ENCODE measurements at places on chromosomes 11 and 22.

DNA sequence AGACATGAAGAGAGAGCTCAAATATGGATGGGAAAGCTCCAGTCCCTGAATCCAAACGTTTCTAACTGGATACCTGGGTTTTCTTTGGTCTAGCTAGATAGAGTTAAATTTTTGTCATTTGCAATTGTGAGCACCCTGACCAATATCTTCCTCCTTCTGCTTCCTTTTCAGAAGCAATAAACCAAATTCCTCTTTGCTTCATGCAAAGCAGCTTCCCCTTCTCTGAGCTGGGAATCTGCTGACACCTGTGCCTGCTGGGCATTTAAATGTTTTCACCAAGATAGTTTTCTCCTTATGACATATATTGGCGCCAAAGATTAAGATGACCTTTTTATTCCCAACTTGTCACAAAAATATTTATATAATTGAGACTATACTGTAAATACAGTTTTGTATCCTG lies 27.9 kb upstream of the PAK1 start:
- DNase-seq: no peak

DNA sequence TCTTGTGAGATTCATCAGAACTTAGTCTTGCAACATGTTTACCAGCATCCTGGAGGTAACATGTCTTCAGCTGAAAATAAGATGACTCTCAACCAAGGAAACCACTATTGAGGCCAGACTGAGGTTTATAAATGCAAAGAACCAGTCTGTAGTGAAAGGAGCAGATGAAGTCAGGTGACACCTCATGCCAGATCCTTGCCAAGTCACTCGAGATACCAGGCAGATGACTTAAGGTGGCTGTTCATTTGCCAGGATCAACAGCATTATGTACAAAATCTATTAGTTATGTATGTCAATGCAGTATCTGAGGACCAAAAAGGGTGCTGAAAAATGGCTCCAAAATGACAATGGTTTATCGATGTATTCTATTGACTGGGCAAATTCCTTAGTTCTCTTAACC lies 100.0 kb upstream of the SOX6 start:
- no peak for DNase-seq

DNA sequence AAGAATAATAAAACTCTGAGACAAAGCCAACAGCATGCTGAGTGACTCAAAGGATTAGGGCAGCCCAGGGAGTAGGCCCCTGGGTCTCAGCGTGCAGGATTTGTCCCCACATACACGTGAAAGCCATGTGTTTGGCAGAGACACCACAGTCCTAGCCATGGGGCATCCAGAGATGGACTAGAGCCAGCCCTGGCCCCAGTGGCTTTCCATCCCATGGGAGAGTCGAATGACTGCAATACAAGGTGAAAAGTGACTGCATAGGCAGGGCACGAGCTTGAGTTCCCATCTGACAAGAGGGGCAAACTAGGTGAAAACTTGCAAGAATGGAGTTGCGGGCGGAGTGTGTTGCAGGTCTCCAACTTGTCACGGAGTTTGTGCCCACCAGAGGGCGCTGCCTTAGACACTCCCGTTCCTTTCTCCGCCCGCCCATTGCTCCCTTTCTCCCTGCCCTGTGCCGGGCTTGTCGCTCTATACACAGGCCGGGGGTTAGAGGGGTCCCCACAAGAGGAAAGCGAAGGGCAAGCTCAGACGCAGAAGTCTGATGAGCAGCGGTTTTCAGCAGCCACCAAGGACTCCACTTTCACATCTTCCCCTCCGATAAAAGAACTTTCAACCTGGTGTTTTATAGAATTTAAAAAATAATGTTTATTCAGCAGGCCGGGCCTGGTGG lies 24.2 kb downstream of the TSKU start:
- DNase-seq: peak; percentile 66

DNA sequence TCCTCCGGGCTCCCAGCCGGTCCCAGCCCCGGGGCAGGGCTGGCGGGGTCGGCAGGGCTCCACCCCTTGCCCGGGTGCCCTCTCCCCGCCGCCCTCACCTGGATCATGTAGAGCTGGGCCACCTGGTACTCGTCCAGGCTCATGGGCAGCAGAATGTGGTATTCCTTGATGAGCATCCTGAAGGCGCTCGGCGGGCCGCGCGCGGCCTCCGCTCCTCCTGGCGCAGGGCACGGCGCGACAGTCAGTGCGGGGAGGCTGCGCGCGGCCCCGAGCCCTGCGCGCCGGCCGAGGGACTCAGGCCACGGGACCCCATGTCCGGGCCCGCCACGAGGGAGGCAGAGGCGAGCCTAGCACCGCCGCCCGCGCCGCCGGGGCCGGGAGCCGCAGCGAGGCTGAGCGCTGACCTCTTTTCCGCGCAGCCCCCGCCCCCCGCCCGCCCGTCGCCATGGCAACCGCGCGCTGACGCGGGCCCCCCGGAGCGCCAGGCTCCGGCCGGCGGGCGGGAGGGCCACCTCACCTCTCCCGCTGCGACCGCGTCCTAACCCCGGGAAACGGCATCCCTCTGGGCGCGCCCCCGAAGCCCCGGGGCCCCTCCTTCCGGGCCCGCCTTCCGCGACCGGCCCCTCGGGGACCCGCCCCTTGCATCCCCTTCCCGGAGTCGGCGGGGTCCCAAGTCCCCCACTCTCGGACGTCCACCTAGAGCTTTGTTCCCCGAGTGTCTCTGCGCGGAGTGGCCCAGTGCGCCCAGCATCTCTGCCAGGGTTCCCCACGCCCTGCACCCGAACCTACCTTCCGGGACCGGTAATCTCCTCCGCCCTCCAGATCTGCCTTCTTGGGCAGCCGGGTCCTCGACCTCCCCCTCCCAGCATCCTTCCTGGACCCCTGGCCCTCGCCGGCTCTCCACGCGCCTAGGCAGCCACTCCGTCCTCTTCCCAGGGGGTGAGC lies 886 bp downstream of the PITPNM1 start:
- peak; percentile 18 for DNase-seq

DNA sequence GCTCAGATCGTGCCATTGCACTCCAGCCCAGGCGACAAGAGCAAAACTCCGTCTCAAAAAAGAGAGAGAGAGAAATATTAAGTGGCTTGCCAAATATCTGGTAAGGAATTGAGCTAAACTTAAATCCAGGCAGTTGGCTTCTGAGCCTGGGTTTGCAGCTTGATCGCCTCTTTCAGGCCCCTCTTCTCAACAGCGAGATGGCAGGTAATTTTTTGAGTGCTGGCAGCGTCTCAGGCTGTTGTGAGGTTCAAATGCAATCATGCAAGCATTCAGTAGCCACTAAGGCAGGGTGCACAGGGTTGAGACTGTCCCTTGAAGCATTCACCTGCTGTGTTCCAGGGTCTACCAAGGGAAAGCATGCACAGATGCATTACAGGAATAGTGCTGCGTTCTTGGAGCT lies 670 bp upstream of the CTSF start:
- no peak for DNase-seq

- peak; percentile 67 for DNase-seq
Observed at GRCh38 chr11:12456651-12457579, 79.5 kb downstream of the PARVA start.

DNA sequence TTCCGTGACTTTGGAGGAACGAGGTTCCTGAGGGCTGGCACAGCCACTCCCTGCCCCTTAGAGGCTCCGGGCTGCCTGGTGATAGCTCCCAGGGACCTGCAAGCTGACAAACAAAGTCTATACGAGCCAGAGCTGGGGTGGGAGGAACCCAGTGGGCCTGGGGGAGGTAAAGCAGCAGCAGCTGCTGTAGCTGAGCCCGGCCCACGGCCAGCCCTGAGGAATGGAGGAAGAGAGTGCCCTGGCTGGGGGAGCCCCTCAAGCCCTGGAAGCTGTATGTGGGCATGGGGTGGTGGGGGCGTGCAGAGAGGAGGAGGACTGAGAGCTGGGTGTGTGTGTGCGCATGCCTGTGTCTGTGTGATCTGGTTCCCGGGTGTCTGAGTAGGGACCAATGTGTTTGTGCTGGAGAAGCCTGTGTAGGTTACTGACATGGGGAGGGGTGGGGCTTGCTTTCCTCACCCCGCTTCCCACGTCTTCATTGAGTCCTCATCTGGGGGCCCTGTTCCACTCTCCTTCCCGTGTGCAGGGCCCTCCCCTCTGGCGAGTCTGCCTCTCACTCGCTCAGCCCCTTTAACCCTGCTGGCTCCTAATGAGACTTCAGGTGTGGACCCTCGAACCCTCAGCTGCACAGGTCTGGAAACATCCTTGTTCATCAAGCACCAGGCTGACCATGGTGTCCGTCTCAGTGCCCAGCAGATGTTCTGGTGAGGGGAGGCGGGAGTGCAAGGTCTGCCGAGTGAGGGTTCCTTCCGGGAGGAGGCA lies 10.8 kb downstream of the ST3GAL4 start:
- DNase-seq: no peak

GRCh38 chr11:2217211-2218030 lies 45.8 kb upstream of the TH start:
- DNase-seq: no peak

- no peak for DNase-seq
Observed at GRCh38 chr22:39434721-39435120, 22.1 kb upstream of the MGAT3 start.

DNA sequence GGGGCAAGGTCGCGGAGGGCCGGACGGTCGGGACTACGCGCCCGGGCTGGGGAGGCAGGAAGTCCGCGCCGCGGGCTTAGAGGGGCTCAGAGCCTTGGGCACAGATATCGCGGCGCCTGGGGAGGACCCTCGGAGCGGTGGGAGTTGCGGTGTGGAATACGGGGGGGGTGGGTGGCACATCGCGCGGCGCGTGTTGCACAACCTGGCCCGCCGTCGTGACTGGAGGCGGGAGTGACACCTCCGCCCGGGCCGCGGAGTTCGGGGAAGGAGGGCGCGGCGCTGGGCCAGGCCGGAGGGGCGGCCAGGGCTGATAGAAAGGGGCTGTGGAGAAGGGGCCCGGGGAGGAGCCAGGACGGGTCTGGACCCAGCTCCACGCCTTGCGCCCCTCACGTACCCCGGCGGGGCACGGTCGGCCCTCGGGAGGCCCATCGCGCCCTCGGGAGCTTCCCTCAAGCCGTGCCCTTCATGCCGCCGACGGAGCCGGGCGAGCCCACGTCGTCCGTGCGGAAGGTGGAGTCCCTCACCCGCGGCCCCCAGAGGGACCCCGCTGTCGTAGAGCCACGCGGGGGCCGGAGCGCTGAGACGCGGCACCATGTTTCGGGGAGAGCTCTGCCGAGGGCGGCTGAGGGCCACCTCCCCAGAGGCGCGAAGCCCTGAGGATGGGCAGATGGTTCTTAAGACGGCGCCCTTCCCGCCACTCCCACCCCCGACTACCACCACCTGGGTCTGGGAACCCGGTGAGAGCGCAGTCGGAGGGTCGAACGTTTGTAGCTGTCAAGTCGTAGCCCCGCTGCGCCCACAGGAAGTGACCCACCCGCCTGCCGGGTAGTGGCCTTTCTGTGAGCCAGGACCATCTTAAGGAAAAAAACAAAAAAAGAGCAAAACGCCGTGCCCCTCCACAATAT lies 729 bp downstream of the IL17RA start:
- no peak for DNase-seq

DNA sequence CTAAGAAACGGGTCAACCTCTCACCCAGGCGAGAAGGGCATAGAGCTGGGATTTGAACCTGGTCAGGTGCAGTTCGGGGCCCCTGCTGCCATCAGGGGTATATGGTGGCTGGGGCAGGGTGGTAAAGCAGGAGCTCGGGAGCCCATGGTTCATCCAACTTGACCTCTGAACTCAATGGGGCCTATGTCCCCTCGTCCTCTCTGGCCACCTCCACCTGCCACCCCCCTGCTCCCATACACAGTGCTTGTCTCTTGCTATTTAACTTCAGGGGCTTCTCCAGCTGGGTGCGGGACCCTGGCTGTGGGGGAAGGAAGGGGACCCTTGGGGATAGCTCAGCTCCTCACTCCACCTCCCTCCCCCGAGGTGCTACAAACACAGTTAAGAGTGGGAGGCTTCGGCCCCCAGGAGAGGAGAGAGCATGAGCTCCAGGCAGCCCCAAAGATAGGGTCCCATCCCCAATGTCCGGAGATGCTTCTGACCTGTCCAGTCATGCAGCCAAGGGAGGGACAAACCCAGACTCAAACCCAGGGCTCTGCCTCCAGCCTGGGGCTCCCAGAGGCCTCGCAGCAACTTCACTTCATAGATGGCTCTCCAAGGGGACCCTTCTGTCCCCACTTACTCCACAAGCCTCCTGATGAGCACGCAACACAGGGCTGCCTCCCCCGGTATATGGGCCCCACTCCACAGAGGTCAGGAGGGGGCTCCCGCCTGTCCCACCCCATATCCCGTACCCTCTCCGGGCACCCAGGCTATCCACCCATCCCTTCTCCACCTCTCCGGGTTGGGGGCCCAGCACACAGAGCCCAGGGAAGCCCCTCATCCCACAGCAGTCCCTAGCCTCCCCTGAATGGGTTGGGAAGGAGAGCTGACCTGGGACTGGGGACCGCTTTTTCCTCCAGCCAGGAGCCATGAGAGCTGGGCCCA lies 712 bp downstream of the IL2RB start:
- no peak for DNase-seq

GRCh38 chr11:67674442-67674871 lies at the start of gene ALDH3B2:
Gene ALDH3B2 (minus strand): TSS chr11:67674623. CDS start chr11:67666935, 7,688 bp downstream.
- DNase-seq: no peak

- no peak for DNase-seq
Observed at GRCh38 chr11:119616586-119617339, 112.2 kb downstream of the NECTIN1 start.

DNA sequence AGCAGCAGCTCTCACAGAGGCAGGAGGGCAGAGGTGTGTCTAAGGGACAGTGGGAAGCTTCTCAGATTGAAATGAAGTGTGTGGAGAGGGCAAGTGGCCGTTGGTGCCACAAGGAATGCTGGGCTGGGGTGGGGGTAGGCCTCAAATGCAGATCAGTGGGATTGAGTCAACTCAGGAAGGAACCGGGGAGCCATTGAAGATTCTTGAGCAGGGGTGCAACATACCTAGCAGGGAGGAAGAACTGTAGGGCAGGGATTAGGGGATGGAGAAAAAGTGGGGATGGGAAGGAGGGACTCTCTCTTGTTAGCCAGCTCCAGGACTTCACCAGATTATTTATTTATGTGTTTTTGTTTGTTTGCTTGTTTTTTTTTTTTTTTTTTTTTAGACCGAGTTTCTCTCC lies 2.9 kb upstream of the SEC14L2 start:
- DNase-seq: no peak

GRCh38 chr11:95011376-95011775 lies 13.7 kb upstream of the KDM4E start:
- DNase-seq: no peak

DNA sequence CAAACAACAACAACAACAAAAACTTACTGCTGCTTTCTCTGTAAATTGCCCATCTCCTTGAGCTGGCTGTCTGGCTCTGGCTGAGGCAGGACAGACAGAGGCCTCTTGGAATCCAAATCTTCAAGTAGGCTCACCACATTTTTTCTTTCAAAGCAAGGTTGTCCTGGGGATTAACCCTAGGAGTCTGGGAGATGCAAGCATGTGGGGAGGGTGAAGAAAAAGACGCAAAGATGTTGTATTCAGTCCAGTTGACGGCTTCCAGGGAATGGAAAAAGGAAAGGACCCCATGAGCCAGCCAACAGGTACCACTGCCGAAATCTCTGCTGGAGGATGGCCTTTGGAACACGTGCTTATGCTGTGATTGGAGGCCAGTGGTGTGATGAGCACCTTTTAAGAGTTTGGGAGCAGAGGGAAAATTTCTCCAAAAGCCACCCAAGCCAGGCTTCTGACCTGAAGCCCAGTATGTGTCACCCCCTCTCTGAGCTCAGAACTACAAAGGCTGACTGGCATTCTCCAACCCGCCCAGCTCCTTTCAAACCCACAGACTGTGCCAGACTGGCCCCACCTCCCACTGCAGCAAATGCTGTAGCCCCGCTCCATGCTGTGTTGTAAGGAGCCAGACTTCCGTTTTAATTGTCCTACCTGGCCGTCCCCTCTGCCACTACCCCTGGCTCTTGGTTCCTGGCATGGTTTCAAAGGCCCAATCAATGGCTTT lies 10.8 kb downstream of the BLID start:
- DNase-seq: no peak

GRCh38 chr11:129302386-129303101 lies 73.1 kb upstream of the BARX2 start:
- no peak for DNase-seq

GRCh38 chr11:132638423-132638822 lies 893.9 kb downstream of the OPCML start:
- DNase-seq: no peak
